ENCODE measurements at places on chromosomes 7 and 10.

- no peak for DNase-seq
Observed at GRCh38 chr10:63240807-63241206, 107.7 kb downstream of the NRBF2 start.

GRCh38 chr10:102761981-102762380, 18.2 kb downstream of the WBP1L start:
- no peak for DNase-seq

GRCh38 chr10:95377950-95378349, 87.1 kb upstream of the PDLIM1 start:
- no peak for DNase-seq

DNA sequence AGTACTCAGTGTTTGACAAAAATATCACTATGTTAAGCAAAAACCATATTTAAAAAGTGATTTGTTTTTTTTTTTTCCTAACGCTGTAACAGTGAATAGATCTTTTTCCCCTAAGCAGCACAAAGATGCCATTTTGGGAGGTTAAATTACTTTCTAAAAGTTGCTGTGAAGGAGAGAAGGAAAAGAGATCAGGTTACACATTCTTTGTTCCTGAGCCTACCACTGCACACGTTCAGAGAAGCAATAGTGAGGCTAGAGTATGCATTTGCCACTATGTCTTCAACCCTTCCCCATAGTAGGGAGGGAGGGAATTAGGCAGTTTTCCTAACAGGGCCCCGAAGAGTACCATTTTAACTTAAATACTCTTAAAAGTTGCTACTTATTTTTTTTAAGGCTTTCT, 38.9 kb downstream of the BMPR1A start:
- DNase-seq: no peak

DNA sequence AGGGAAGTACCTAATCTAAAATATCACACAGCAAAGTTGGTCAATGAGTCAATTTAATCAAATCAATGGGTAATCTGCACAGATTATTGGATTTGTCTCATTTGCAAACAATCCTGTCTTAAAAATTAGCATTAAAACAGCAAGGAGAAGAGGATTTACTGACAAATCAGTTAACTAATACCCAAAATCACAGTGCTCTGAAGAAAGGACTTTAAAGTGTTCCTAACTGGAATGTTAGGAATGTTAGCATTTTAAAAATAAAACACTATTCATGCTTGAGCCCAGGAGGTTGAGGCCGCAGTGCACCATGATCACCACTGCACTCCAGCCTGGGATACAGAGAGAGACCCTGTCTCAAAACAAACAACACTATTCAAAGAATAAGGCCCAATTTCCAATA, 83.1 kb downstream of the CHCHD3 start:
- no peak for DNase-seq

DNA sequence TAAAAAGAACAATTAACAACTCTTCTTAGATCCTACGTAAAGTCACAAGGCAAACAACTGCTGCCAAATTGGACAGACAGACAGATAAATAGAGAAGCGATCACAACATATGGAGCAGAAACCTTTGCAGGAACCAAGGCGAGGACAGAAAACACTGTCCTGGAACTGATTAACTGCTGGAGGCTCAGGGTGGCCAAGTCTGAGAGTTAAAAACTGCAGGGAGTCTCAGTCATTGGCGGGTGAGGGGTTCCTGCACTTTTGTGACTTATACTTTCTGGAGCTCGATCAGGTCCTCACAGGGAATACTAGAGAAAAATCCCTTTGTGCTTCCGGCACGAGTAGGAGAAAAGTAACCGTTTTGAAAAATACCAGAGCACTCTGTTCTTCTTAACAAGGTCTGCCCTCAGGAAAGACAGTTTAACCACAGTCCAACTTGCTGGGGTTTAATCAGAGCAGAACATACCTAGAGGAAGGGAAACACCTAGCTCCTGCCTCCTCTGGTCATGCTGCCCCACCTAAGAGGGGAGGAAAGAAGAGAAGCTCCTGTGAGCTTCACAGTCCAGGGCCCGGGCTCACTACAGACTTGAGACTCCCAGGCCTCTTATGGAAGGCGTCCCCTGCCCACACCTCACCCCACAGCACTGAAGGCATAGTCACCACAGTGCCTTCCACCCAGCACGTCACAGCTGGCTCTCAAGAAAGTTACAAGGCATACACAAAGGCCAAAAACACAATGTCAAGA, 74.9 kb downstream of the LARP4B start:
- DNase-seq: no peak

DNA sequence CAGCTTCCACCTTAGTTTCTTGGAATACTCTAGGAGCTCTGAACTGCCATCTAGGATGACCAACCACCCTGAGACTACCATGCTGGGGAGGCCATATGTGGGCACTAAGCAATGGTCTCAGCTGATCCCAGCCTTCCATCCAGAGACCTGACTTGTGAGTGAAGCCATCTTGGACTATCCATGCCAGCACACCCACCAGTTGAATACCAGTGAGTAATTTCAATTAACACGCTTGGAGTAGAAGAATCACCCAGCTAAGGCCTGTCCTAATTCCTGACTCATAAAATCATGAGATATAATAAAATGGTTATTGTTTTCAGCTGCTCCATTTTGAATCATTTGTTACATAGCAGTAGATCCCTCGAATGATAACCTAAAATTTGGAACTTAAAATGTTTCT, 5.2 kb upstream of the KIF5B start:
- DNase-seq: no peak

GRCh38 chr10:132748545-132749370, 37.2 kb downstream of the NKX6-2 start:
- DNase-seq: no peak

DNA sequence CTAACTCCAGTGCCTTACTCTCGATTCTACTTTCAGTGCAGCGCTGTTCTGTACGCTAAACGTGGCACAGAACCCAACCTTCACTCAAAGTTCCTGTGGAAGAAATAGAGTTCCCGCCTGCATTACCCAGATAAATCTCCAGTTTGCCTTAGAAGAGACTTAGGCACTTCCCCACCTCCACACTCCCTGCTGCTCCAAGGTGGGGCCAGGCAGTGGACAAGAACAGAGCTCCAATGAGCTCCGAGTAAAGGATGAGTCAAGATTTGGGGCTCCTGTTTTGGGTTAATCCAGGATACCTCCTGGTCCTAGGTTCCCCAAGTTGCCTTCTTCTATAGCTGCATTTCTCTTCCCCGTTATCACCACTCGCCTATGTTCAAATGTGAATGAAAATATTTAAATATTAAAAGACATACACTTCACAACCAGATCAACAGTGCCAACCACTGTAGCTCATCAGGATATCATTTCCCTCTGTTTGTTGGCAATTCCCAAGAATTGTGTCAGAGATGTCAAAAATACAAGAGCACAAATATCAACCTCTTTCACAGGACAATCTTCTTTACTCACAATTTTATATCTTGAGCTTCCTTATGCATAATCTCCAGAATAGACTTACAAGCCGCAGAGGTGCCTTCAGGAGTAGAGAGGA, 48.0 kb downstream of the MALSU1 start:
- no peak for DNase-seq

- DNase-seq: no peak
Observed at GRCh38 chr10:77979221-77979620, 50.1 kb downstream of the POLR3A start.

All from effector memory CD4-positive, alpha-beta T cell (primary cell).